ENCODE measurements at places on chromosomes 12 and 14.

DNA sequence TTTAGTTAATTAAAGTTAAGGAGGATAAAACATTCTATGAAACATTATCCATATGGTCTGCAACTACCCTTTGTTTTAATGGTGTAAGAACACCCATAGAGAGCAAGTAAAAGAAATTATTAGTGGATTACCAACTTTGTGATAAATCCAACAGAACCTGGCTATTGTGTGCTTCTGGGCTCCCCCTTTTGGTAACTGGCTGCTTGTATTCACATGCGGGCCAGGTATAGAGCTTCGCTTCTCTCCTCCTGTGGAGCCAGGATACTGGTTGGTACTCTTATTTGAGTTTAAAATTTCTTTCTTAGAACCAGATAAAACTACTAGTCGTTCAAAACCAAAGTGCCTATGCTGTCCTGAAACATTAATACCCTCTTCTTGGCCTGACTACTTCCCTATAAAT lies 81.0 kb downstream of the PTPRR start:
- DNase-seq: no peak

GRCh38 chr14:75482366-75482765 lies 39.9 kb upstream of the BATF start:
- no peak for DNase-seq

- DNase-seq: no peak
Measured at GRCh38 chr12:47376927-47377326, 297.2 kb upstream of the AMIGO2 start.

- no peak for DNase-seq
Measured at GRCh38 chr14:91956616-91957015, 9.1 kb upstream of the FBLN5 start.

DNA sequence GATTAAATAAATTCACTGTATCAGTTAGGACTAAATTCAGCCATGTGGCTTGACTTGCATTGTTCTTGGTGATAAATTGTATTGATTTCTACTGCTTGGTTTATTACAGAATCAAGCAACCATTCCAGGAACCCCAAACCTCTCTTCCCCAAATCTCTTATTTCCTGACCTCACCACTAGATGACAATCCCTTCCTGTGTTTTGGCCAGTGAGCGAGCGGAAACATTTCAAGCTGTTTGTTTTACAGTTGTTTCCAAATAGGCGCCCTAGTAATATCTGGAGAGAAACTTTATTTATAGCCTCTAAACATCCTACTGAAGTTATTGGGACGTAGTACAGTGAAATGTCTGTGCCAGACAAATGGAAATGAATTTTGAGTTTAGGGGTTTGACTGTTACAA lies 161.1 kb downstream of the SNAPC1 start:
- DNase-seq: no peak

DNA sequence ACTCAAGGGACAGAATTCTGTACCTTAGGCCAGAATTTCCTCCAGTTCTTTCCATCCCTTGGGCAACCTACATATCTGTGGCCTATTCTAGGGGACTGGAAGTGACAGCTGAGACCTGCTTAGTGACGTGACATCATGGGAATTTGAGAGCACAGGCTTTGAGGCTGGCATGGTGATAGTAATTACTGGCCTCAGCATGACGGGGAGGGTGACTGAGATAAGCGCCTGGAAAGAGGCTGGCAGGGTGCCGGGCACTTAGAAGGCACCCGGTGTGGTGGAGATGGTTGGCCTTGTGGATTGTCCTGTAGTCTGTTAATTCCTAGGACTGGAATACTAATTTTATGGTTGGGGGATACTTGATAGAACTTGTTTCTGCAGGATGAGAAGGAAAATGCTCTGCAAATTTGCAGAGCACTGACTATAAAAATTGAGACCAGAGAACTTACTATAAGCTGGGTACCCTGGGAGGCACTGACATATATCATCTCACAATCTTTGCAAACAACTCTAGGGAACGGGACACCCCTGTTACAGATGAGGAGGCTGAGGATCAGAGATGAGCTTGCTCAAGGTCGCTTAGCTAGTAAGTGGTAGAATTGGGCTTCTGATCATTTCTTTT lies 42.2 kb upstream of the TBX3 start:
- no peak for DNase-seq

DNA sequence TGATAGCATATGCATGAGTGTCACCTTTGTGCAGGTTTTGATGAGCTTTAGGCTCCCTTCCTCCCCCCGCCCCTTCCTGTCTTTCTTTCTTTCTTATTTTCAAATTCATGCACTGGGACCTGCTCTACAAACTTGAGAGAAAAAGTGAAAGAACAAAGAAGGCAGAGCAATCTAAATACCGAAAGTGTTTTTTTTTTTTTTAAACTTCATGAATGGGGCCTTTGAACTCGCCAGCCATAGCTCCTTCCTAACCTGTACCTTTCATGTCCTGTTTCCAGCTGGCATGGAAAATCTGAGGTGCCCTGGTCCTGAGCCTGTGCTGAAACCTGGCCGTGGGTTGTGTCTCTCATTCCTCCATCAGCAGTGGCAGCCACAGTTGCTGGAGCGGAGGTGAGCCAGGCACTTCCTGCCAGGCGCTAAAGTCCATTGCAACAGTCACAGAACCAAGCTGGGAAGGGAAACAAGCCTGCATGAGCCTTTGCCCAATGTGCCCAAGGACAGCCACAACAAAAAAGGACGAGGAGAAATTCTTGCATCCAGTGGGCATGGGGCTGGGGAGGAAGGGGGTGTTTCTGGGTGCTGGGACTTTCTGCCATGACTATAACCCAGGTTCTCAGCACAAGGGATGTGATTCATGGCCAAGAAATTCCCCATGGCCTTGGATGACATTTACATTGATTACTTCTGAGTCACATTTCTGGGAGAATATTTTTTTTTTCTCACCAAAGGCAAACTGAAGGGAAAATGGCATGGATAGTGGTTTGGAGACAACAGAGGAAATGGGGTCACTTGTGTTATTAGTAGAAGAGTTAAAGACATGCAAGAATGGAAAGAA lies 102.7 kb downstream of the TMEM30B start:
- no peak for DNase-seq

- DNase-seq: no peak
Measured at GRCh38 chr14:27077710-27078109, 479.9 kb upstream of the NOVA1 start.

- no peak for DNase-seq
Measured at GRCh38 chr12:39103552-39104165, 198.3 kb upstream of the CPNE8 start.

GRCh38 chr14:103280278-103280928 lies 53.6 kb upstream of the EIF5 start:
- DNase-seq: no peak

GRCh38 chr14:99784508-99784907 lies 8.7 kb upstream of the EML1 start:
- DNase-seq: no peak

GRCh38 chr14:92407410-92407809 lies 84.4 kb downstream of the SLC24A4 start:
- DNase-seq: no peak

DNA sequence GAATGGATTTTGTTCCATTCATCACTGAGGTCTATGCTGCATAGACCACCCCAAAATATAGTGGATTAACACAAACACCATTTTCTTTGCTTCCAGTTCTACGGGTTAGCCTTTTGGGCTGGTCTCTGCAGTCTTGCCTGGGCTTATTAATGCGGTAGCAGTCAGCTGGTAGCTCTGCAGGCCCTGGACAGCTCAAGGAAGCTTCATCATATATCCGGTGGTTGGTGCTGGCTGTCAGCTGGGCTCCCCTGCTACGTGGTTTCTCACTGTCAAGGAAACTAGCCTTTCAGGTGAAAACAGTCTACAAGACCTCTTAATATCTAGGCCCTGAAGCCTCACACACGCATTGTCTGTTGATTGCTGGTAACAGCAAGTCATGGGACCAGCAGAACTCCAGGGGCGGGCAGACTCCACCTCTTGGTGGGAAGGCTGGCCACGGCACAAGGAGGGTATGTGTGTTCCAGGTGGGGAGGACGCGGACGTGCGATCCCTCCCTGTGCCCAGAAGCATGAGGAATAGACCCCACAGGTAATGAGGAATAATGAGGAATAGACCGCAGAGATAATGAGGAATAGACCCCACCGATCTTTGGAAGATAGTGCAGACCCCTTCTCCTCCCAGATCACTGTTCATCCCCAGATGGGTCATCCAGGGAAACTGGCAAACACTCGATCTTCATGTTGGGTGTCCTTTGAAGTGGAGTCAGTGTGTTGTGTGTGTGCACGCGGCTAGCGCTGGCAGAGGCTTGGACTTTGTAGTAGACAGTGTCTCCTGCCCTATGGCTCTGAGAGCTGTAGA lies 13.3 kb downstream of the TSPAN9 start:
- DNase-seq: no peak

GRCh38 chr14:35339761-35340406 lies 47.7 kb downstream of the PSMA6 start:
- DNase-seq: no peak

DNA sequence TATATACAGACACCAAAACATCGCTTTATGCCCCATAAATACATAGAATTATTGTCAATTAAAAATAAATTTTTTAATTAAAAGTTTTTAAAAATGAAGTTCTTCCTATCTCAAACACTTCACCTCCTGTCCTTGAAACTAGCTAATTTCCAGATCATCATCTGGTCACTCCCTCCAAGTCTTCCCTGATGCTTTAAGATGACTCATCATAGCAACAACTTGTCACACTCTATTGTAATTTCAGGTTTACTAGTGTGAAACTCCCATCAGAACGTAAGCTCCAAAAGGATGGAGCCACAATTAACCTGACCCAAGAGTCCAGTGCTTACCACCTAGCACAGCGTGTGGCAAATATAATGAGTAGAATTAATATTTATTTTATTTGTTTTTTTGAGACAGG lies 16.3 kb downstream of the GXYLT1 start:
- DNase-seq: no peak

- no peak for DNase-seq
Measured at GRCh38 chr14:33987565-33988080, 36.7 kb upstream of the EGLN3 start.

DNA sequence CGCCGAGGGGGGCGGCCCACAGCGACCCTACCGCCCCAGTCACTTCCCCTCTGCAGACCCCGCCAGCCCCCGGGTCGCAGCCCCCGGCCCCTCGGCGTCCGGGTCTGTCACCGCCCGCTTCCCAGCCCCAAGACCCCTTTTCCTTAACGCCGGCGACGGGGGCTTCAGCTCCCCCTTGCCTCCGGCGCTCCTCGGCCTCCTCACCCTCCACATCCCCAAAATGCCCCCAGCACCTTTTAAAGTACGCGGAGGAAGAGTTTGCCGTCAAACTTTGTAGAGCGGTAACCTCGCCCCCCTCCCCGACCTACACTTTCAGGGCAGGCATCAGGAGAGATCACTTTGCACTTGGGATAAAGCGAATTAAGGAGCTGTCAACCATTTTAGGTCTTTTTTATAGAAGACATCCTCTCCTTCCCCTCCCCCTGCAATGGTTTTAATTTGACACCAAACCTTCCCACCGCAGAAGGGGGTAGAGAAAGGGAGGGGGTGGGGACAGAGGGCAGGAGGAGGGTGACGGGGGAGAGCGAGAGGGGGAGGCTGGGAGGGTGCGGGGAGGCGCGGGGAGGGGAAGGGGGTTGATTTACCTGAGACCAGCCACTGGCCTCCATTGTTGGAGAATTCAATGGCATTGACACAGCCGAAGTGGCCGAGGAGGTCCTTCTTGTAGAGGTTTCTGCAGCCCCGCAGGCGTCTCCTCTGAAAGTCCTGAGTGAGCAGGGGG lies 578 bp downstream of the DCAF5 start:
- DNase-seq: peak; percentile 41

GRCh38 chr14:99531251-99532096 lies 50.3 kb downstream of the CCNK start:
- no peak for DNase-seq

DNA sequence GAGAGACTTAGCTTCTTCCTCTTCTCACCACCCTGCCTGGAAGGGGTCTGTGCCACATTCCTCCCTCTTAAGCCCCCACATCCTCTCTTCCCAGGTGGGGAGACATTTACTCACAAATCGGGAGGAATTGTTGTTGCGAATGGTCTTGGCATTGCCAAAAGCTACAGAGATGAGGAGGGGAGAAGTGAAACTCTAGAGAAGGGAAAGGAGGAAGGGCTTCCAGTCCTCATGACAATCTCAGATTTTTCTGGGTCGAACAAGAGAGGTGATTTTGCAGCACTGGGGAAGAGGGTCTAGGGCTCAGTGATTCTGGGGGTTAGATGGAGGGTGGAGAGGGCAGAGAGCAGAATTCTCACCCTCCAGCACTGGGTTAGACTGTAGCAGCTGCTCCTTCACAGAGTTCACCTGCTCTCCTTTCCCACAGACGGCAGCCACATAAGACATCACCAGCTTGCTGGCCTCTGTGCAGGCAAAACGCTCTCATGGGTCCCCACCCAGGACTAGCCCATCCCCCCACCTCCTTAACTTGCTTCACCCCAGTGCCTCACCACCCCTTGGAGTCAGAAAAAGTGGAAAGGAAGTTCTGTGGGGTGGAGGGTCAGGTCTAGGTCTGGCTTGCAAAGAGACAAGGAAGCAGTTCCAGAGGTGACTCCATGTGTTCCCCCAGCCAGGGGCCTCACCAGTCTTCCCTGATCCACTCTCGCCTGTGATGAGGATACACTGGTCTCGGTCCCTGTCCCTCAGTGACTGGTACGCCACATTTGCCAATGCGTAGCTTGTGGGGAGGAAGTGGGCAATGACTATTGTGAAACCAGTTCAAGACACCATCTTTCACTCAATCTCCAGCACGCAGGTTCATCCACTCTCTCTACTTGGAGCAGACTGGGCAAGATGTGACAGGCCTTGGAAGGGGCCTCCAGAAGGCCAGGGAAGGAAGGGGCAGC lies 2.7 kb downstream of the MYO1A start:
- no peak for DNase-seq

DNA sequence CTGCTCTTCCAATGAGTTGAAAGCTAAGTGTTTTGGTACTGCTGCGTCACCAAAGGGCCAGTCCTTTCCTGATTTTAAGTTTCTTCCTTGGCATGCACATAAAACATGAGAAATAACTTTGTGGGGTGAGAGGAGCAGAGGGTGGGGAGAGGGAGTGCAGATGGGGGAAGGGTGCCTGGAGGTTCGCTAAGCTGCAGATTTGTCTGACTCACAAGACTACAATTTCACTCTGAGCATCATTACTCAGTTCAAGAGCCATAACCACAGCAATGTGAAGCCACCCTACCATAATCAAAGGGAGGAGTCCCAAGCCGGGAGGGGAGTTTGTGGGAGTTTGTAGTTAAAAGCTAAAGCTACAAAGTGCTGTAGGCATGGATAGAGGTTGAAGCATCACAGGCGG lies 136.1 kb downstream of the ANO2 start:
- no peak for DNase-seq

DNA sequence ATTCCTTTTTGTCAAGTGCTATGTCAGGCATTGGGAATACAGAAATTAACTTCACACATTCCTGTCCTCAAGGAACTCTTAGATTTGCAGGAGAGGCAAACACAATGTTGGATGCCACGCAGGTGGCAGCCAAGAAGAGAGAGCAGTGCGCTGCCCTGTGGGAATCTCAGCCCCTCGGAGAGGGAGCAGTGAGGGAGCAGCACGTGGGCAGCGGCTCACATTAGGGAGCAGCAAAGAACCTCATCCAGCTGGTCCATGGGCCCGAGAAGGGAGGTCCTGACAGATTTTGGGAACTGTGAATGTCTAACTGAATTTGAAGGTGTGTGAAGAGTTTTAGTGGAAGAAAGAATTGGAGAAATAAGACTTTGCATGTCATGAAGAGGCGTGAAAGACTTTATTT lies 47.2 kb upstream of the EVL start:
- DNase-seq: no peak

- no peak for DNase-seq
Measured at GRCh38 chr12:93108985-93109384, 179.9 kb upstream of the EEA1 start.

- DNase-seq: no peak
Measured at GRCh38 chr14:66009089-66009488, 477.1 kb upstream of the CCDC196 start.

- no peak for DNase-seq
Measured at GRCh38 chr12:52061470-52062166, 8.2 kb upstream of the ATG101 start.
